Stimulated activated CD4-positive, alpha-beta T cell treated with anti-CD3 and anti-CD28 coated beads, Interleukin-2, amount 100 ng/mL, for 24 hours (primary cell): ENCODE measurements at places on chromosomes 7 and 10.

GRCh38 chr7:107233981-107234380, 65.2 kb downstream of the HBP1 start:
- DNase-seq: no peak

DNA sequence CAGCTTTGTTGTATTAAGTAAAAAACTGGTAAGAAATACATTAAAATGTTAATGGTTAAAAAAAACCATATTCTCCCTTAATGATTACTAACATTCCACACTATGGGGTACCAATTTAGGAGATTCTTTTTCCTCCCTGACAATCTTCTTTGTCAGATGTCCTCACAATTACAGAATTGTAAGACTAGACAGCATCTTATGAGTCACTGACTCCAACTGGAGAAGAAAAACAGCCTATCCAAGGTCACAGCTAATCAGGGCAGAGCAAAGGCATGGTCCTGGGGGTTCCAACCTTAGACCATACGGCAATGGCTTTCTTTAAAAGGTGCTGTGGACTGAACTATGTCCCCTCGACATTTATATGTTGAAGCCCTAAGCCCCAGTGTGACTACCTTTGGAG, 127.6 kb downstream of the DLG5 start:
- DNase-seq: no peak

DNA sequence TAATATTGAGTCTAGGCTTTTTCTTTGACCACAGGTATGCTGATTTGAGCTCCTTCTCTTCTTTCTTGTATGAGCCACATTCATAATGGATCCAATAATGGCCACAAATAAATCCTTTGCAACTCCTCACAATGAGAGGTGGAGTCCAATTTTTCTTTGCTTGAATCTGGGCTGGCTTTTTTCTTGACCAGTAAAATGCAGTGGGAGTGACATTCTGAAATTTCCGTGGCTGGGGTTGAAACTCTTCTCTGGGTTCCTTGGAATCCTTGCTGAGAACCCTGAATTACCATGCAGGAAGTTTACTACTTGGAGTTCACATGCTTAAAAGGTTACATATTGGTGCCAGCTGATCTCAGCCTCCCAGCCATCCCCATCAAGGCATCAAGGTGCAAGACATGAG, 22.4 kb upstream of the FAM180A start:
- no peak for DNase-seq

DNA sequence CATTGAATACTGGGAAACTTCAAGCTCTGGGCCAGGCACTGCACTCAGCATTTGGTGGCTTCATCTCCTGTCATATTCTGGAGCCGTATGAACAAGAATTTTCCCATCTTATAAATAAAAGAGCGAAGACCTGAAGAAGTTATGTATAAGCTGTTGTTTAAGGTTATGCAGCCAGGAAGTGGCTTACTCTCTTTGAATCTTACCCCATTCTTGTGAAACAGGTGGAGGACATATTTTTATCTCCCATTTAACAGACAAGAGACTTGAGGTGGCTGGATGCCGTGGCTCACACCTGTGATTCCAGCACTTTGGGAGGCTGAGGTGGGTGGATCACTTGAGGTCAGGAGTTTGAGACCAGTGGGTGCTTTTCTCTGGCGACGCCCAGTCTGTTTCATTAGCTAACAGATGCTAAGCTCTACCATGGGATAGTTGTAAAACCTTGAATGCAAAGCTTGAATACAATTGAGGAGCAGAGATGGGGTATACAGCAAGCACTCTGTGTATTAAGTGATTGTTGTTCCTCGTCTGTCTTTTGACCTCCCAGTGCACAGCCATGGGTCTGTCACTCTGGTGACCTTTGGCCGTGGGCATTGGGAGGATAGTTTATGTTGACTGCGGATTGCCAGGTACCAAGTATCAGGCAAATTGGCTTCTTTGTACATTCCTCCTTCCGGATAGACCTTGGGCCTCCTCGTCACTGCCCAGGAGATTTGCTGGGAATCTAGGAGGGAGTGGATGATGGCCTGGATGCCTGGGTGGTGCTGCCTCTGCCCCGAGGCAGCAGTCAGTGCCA, 85.8 kb downstream of the GRK5 start:
- no peak for DNase-seq

GRCh38 chr7:107494884-107495283, 25.0 kb downstream of the GPR22 start:
- no peak for DNase-seq

DNA sequence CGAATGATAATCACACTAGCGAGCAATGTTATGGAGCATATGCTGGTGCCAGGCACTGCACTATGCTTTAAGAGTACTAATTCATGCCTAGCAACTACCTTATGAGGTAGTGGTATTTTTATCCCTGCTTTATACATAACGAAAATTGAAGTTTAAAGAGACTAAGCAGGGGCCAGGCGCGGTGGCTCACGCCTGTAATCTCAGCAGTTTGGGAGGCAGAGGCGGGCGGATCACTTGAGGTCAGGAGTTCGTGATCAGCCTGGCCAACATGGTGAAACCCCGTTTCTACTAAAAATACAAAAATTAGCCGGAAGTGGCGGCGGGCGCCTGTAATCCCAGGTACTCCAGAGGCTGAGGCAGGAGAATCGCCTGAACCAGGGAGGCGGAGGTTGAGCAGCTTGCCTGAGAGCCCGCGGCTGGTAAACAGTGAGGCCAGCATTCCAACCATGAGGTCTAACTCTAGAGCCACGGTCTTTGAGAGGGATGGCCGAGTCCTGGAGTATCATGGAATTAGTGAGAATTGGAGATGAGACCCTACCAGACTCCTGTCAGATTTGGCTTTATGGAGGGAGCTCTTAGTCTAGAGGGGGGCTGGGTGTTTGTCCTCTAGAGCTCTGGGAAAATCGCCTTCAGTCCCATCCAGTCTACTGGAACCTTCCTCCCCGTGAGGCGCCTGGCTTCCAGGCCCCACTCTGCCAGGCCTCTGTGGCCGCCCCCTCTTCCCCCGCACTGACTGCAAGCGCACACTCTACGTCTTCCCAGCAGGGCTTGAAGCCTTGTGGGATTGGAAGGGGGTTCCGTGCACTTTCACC, 11.6 kb downstream of the TLX1 start:
- DNase-seq: no peak

- no peak for DNase-seq
Measured at GRCh38 chr10:30294476-30295240, 54.4 kb downstream of the MTPAP start.

DNA sequence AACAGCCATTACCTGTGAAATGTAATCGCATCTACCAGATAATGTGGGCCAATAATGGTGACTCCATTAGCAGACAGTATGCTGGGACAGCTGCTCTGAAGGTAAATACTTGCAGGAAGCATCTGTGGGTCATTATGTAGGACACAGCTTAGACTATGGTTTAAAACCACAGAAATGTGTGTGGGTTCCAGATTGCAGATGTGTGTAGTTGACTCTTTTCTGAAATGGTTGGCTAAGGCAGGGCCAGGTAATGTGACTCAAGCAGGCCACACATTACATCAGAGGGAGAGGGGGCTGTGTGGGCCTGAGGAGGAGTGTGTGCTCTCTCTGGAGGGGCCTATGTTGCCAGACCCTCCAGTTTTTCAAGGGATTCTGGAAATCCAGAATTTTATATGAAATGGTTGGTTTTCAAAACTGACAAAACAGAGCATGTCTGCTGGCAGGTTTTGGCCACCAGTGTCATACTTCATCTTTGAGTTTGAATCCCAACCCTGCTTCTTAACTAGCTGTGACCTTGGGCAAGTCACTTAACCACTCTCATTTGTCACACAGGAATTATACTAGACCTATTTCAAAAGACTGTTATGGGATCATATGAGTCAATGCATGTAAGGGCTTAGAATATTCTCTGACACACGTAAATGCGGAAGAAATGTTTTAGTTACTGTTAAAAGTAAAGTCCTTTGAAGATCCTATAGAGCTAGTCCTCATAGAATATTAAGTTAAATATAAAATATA, 64.5 kb downstream of the MCMBP start:
- DNase-seq: no peak

GRCh38 chr10:74255214-74255613, 104.2 kb downstream of the ADK start:
- DNase-seq: no peak

DNA sequence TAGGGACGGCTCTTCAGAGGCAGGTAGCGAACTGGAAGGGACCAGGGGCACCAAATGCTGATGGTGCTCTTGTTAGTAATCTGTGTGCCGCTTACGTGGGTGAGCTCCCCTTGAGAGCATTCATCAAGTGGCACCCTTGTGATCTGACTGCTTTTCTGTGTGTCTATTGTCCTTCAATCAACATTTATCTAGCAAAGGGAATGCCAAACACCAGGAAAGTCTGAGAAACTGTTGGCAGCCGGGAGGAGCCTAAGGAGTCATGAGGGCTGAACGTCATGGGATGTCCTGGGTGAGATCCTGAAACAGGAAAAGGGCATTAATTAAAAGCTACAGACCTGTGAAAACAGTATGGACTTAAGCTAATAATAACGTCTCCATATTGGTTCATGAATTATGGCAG, 733.1 kb downstream of the TYW1 start:
- no peak for DNase-seq

- no peak for DNase-seq
Measured at GRCh38 chr7:52537051-52537450, 498.4 kb upstream of the POM121L12 start.

DNA sequence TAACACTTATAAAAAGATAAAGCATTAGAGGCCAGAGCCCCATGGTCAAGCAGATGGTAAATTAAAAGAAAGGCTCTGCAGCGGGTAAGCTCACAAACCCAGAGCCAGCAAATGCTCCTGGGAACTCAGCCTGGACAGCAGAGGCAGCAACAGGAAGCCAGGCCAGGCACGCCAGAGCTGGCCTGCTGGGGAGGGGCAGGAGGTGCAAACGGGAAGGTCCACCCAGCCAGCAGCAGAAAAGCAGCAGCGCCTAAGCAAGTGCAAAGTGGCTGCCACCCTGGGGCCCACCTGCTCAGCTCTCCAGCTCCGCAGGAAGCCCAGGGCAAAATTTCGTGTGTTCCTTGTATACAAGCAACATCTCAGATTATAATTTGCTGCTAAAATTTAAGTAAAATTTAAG, 82.7 kb upstream of the GPR22 start:
- DNase-seq: no peak

- DNase-seq: no peak
Measured at GRCh38 chr10:13592306-13592705, 5.5 kb downstream of the PRPF18 start.

GRCh38 chr10:6755781-6756460, 175.8 kb upstream of the PRKCQ start:
- DNase-seq: no peak

DNA sequence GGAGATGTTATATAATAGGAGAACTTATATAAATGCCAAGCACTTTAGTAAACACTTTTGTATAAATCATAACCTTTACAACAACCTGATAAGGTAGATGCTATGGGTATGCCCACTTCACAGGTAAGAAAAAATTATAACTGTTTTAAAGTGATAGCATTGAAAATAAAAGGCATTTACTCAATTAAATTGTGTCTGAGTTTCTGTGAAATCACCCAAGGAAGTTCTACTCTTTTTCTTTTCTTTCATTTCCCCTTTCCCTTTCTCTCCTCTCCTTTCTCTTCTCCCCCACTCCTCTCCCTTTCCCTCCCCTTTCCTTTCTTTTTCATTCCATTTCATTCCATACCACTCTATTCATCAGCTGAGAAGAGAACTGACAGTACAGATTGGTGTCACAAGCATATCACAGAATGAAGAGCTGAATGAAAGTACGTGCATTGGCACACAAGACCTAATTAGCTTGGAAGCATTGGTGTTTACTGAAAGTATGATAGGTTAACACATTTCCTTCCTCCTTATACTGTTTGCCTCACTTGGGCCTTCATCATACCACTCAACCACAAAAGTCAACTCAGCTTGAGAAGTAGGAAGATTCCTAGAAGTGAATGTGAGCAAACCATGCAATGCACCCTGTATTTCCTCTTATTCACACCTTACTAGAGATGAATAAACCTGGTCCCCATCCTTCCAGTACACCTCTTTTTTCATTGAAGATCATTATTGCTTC, 117.9 kb upstream of the AGR3 start:
- no peak for DNase-seq

- peak; percentile 59 for DNase-seq
Measured at GRCh38 chr10:97759158-97759887, 12.5 kb downstream of the SFRP5 start.

DNA sequence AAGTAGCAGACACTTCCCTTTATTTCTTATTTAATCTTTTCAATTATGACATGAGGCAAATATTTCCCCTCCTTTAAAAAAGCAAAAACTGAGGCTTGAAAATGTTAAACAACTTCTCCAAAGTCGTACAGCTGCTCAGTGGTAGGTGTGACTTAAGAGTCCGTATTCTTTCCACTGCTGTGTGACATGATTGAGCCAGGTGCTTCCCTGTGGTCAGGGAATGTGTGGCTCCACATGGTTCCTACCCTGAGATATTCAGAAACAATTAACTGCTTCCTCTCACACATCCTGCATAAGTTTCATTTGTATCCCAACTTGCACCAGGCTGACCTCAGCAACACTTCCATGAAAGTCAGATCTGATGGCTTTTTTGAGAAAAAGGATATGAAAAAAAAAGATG, 13.6 kb downstream of the OPALIN start:
- no peak for DNase-seq

DNA sequence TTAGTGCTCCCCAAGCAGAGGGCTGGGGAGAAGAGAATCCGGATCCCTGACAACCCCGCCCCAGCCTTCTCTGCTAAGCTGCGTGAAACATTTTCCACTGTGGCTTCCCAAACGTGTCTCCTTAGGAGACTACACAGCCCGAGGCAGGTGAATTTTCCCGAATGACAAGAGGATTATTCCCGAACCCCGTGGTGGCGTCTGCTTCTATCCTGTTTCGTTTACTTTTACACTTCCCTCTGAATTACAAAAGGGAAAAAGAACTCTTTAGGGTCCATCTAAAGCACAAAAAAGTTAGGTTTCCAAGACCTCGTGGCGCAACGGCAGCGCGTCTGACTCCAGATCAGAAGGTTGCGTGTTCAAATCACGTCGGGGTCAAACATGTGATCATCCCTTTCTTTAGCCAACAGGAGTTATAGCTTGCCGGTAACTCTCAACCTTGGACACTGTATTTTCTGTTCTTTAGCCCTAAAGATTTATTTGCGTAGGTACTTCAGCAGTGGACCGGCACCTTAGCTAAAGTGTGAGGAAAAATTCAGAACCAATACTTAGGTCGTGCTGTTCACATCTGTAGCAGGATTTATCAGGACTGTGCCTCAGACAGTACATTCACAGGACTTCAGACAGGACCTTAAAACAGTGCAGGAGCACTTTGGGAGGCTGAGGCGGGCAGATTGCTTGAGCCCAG, 3.2 kb upstream of the ZNF789 start:
- DNase-seq: no peak

DNA sequence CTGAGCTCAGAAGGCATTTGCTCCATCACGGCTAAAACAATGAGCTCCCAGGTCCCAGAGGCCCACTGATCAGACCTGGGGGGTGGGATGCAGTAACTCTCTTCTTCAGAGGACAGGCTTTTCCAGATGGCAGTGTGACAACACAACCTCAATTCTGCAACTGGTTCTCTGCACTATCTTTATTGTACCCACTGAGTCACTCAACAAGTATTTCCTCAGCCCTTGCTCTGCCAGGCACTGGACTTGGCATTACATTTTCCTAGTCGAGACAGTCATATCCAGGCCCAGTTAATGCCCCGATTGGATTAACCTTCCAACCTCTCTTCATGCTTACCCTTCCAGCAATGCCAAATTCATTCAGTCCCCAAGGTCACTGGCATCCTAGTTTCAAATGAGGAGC, 72.6 kb downstream of the JAZF1 start:
- no peak for DNase-seq

GRCh38 chr10:132743925-132744490, 41.9 kb downstream of the NKX6-2 start:
- no peak for DNase-seq
